ENCODE measurements at places on chromosomes 1 and 21.

DNA sequence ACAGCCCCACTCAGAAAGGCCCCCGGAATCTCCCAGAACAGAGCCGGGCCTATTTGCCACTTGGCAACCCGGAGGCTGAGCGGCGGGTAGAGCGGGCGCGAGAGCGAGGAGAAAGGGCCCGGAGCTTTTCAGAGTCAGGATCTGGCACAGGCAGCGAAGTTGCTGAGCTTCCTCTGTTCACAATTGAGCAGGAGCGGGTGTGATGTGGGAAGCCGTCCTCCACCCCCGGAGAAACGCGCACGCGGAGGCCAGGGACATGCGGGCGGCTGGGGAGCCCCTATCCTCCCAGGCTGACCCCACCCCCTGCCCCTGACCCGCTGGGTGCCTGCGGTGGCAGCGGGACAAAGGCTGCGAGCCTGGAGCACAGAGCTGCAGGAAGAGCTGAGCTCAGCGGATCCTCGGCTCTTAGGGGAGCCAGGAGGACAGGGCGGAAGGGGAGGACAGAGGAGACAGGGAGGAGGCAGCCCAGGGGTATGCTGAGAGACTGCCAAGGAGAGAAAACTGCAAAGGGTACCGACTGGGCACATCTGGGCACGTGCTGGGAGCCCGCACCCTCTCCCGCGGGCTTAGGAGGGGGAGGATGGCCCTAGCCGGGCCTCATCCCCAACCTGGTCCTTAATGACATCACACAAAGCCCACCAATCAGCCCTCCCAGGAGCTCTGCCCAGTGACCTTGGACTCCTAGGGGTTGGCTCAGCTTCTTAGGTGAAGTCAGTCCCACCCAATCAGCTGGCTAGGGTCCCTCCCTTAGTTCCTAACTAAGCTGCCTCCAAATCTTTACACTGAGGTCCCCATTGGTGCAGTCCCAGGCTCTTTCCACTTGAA lies 9.3 kb downstream of the KIF21B start:
- H3K27me3 ChIP-seq, result no peaks in the 10 kb centered on the region
- peaks cover 12% of the 10 kb centered on the region for H3K36me3 ChIP-seq
- no peak for DNase-seq
- peaks cover 85% of the 10 kb centered on the region for H3K4me1 ChIP-seq
- no peak overlapping the region for H3K4me3 ChIP-seq

- no peak overlapping the region for H3K4me3 ChIP-seq
- H3K36me3 ChIP-seq, result no peaks in the 10 kb centered on the region
- H3K27ac ChIP-seq, result no peak overlapping the region
- no peak for DNase-seq
- H3K4me1 ChIP-seq, result no peaks in the 10 kb centered on the region
Observed at GRCh38 chr1:164803366-164803765, 244.4 kb downstream of the PBX1 start.

DNA sequence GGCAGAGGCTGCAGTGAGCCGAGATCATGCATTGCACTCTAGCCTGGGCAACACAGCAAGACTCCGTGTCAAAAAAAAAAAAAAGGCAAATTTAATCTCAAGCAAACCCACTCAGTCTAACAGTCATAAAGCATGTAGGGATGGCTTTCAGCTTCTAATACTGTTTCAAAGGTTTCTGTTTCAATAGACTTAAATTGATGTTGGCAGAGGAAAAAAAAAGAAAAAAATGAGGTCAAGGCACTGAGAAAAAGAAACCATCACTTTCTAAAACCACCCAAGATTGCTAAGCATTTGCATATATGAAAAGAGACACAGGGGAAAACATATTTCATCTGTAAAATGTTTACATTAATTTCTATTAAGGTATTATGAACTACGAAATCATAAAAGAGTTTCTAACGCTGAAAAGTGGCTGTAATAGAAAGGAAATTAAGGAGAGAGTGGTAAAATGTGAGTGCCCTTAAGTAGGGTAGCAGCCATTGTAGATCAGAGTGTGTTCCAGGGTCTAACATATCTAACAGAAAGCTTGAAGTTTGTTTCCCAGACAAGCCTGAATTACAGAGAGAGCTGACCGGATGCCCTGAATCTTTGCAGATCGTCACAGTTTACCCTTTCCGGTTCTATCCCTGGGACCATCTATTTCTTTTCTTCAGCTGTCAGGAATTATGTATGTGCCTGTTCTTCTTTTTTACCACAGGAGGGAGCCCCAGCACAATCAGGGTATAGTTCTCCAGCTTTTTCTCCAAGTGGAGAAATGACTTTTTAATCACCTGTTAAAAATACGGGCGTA lies 70.0 kb downstream of the PLD5 start:
- DNase-seq, result no peak
- H3K27me3 ChIP-seq, result peaks cover 9% of the 10 kb centered on the region
- H3K36me3 ChIP-seq, result no peaks in the 10 kb centered on the region
- no peaks in the 10 kb centered on the region for H3K4me1 ChIP-seq
- H3K4me3 ChIP-seq, result no peak overlapping the region
- no peak overlapping the region for H3K27ac ChIP-seq

DNA sequence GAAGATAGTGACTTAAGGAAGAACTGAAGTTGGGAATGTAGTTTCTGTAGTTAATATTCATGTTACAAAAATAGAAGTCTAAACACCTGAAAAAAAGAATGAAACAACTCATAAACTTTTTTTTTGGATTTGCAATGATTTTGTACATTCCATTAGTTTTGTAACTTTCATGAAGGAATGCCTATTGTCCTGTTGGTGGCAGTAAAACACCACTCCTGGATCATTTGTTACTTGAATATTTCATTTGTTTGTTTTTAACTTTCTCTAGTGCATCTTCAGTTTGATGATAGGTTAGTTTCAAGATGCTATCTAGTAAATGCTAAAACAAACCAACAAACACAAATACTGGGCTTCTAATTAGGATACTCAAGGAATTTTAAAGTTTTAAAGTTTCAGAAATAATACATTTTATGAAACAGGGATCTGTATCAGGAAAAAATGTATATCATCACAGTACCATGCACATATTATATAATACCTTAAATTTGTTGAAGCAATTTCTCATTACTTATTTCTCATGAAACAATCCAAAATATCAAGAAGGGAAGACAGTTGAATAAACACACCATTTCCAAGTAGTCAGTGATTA lies 229.7 kb upstream of the CACYBP start:
- H3K4me3 ChIP-seq, result no peak overlapping the region
- no peak for DNase-seq
- no peaks in the 10 kb centered on the region for H3K36me3 ChIP-seq
- no peak overlapping the region for H3K27ac ChIP-seq
- peaks cover 4% of the 10 kb centered on the region for H3K4me1 ChIP-seq

- peaks cover 2% of the 10 kb centered on the region for H3K4me1 ChIP-seq
- H3K27me3 ChIP-seq, result no peaks in the 10 kb centered on the region
- H3K4me3 ChIP-seq, result no peak overlapping the region
- no peak for DNase-seq
- H3K27ac ChIP-seq, result no peak overlapping the region
- peaks cover 13% of the 10 kb centered on the region for H3K36me3 ChIP-seq
Observed at GRCh38 chr21:41821081-41821755, 54.4 kb upstream of the RIPK4 start.

DNA sequence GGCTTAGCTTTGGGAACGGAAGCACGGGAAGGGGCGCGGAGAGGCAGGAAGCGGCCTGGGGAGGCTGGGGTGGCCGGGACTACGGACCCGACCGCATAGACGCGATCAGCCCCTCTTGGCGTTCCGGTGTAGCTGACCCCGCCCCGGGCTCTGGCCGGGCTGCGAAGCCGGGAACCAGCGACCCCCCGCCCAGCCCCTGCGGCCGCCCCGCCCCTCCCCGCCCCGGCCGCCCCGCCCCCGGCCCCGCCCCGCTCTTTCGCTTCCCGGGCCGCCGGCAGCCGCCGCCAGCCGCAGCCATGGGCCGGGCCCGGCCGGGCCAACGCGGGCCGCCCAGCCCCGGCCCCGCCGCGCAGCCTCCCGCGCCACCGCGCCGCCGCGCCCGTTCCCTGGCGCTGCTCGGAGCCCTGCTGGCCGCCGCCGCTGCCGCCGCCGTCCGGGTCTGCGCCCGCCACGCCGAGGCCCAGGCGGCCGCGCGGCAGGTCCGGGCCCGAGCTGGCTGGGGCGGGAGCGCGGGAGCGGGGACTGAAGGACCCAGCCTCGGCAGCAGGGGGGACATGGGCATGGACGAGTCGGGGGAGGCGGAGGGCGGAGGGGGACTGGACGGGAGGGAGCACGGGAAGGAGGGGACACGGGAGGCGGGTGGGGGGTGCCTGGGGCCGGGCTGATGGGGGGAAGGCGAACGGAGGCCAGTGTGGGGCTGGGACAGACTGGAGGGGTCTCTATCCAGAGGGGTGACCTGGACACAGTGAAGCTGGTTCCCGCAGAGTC lies at the start of gene SELENON:
TSS of gene SELENON (plus strand) at position 259 of the 768 bp plus-strand sequence. CDS start at position 297, 38 bp downstream.
- H3K36me3 ChIP-seq, result no peaks in the 10 kb centered on the region
- H3K4me1 ChIP-seq, result peaks cover 67% of the 10 kb centered on the region
- H3K27ac ChIP-seq, result no peak within 1 kb of the TSS

- peaks cover 4% of the 10 kb centered on the region for H3K36me3 ChIP-seq
- H3K4me3 ChIP-seq, result no peak overlapping the region
- DNase-seq, result no peak
- H3K4me1 ChIP-seq, result no peaks in the 10 kb centered on the region
Observed at GRCh38 chr1:84524590-84524989, 18.2 kb upstream of the GNG5 start.

- H3K4me3 ChIP-seq, result peak within 1 kb of the TSS; percentile 97
- no peaks in the 10 kb centered on the region for H3K27me3 ChIP-seq
- H3K4me1 ChIP-seq, result peaks cover 56% of the 10 kb centered on the region
- H3K36me3 ChIP-seq, result peaks cover 38% of the 10 kb centered on the region
- peak; percentile 53 for DNase-seq
Observed at GRCh38 chr1:151060007-151060656, at the start of gene MLLT11. Gene MLLT11, plus strand, starts transcription at chr1:151060397. Its CDS starts 6,828 bp downstream, at chr1:151067225.

DNA sequence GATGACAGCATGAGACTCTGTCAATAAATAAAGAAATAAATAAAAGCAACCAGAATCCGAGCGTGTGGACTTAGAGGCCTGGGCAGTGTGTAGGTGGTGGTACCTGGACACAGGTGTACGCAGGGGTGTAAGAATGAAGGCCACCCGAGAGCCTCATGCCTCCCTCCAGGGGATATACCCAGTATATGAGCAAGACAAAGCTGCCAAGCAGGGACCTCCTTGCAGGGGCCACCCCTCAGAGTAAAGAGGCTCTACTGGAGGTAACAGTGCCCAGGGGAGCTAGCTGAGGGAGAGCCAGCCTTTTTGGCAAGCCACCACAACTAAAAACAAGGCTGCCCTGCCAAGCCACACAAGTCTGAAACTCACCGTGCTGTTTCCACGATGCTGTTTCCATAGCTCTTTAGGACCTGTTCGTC lies 179.2 kb upstream of the RAB4A start:
- peaks cover 4% of the 10 kb centered on the region for H3K27me3 ChIP-seq
- H3K36me3 ChIP-seq, result no peaks in the 10 kb centered on the region
- no peak for DNase-seq
- H3K4me1 ChIP-seq, result peaks cover 5% of the 10 kb centered on the region

DNA sequence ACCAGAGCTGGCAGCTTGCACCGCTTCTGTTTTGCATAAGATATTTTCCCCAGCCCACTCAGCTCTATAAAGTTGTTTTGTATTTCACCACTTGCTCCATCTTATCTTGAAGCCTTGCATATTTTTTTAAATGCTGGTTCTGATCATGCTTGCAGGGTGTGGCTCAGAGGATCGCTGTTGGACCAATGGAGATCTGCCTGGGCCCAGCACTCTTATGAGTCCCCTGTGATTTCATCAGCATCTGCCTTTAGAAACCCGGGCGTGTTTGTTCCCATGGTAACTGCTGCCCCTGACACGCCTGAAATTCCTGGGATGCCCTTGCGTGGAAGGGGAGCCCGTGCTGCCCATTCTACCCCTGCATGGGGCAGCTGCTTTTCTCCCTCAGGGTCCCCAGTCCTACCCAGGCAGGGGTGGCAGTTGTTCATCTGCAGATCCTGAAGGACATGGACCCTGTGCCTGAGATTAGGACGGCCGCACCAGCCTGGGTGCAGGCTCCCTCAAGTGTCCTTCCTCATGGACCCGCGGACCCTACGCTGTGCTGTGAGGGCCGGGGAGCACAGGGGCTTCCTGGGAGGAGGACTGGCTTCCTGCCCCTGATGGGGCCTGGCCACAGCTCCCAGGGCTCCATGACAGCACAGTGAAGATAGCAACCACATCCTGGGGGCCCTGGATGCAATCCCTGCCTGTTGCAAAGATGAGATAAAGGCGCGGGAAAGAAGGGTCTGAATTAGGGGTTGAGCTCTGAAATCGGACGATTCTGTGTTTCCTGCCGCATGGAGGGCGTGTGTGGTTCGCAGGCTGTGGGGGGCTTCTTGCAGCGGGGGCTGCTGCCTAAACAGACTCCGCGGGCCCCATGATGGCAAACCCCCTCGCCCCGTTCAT lies 226.5 kb downstream of the SDCCAG8 start:
- peak; percentile 18 for DNase-seq
- H3K27me3 ChIP-seq, result no peaks in the 10 kb centered on the region
- H3K4me1 ChIP-seq, result peaks cover 21% of the 10 kb centered on the region
- peak overlapping the region; percentile 59 for H3K27ac ChIP-seq

DNA sequence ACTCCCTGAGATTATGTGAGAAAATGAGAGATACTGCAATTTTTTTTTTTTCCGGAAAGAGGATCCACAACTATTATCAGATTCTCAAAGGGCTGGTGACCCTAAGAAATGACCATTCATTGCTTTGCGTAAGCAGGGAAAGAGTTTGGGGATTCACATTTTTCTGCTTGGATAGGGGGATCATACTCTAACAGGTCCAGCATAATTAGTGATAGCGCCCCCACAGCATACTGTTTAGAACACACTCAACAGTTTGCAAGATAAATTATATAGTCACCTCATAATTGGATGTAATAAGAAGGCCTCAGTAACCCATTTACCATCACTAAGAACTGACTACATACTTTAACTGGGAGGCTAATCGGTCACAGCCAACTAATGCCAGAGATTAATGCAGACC lies 1.9 kb downstream of the CCT3 start:
- peak overlapping the region; percentile 100 for H3K4me3 ChIP-seq
- peaks cover 46% of the 10 kb centered on the region for H3K4me1 ChIP-seq
- peaks cover 63% of the 10 kb centered on the region for H3K36me3 ChIP-seq
- peak overlapping the region; percentile 97 for H3K27ac ChIP-seq
- no peak for DNase-seq

- no peaks in the 10 kb centered on the region for H3K4me1 ChIP-seq
- H3K4me3 ChIP-seq, result no peak overlapping the region
- no peak overlapping the region for H3K27ac ChIP-seq
- H3K36me3 ChIP-seq, result no peaks in the 10 kb centered on the region
- no peaks in the 10 kb centered on the region for H3K27me3 ChIP-seq
Observed at GRCh38 chr1:87513255-87513654, 184.6 kb downstream of the LMO4 start.

- H3K27me3 ChIP-seq, result peaks cover 13% of the 10 kb centered on the region
- no peak for DNase-seq
- H3K4me3 ChIP-seq, result no peak overlapping the region
- no peaks in the 10 kb centered on the region for H3K4me1 ChIP-seq
Observed at GRCh38 chr1:37722181-37723071, 30.1 kb downstream of the CDCA8 start.

- H3K27ac ChIP-seq, result peak overlapping the region; percentile 99
- no peaks in the 10 kb centered on the region for H3K27me3 ChIP-seq
- no peak for DNase-seq
- H3K4me1 ChIP-seq, result peaks cover 4% of the 10 kb centered on the region
- peaks cover 4% of the 10 kb centered on the region for H3K36me3 ChIP-seq
Observed at GRCh38 chr1:235874261-235874660, 7.6 kb upstream of the LYST start.
